GM18507 (cell line): ENCODE measurements at places on chromosomes 1 and 21.

GRCh38 chr1:6351480-6352137, 42.0 kb downstream of the ACOT7 start:
- DNase-seq = no peak

DNA sequence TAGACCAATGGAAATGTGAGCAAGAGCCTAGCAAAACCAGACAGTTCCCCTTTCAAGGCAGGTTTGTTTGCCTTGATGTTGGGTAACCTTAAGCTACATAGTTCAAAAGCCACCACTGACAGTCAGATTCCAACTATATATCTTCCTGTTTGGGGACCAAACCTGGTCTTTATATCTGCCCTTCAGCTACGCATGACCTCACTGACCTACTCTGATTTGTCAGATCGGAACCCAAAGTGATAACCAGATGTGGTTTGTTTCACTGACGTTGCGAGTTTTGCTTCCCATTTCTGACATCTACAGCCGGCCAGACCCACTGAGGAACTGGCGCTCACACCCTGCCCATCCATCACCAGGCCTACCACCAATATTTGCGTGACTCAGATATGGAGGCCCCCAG, 361.1 kb upstream of the CHRM3 start:
- no peak for DNase-seq

DNA sequence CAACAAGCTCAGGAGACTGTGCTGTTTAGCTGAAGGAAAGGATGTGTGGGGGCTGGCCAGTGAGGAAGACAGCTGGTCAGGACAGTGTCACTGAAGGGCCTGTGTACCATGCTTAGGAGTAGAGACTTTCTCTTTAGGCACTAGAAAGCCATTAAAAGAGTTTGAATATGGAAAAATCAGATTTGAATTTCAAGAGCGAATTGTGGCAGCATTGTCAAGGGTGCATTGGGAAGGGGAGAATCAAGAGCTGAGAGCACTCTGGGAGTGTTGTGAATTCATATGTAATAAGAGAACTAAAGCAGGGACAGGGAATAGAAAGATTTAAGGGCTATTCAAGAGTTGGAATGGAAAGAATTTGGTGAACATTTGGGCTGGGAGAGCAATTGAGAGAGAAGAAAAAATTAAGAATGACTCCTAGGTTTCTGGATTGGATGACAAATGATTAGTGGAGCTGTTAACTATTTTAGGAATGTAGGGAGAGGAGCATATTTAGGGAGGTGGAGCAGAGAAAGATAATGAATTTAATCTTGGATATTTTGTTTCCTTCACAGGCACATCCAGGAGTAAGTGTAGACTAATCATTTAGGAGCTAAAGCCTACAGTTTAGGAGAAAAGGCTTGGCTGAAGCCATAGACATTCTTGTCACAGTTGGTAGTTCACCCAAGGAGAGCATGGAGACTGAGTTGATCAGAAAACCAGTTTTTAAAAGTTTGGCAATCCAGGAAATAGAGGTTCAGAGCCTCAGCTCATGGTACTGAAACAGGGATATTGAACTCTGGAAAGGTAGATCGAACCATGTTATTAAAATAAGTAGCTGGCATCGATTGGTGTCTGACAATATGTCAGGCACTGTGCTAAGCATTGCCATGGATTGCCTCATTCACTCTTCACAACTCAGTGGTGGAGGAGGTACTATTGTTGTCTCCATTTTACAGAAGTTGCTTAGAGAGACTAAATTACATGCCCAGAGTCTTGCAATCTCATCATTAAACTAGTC, 23.1 kb upstream of the TOR3A start:
- DNase-seq = no peak

DNA sequence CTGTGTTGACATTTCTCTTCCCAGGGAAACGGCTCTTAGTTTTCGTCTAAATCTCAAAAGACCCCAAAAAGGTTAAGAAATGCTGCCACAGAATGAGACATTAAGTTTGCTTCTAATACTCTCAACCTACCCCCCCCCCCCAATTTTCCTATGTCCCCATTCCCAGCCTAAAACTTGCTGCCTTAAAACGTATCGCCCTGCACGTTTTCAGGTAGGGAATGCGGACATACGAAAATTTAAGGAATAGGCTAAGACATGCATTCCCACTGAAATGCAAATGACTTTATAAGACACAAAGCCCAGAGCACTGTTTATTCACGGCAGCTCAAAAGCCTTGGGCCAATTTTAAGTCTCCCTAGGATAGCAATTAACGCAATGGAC, 45.4 kb downstream of the GFI1 start:
- DNase-seq = no peak

GRCh38 chr1:221053889-221054288, 174.6 kb downstream of the HLX start:
- no peak for DNase-seq

GRCh38 chr1:18064534-18064933, 43.1 kb upstream of the IGSF21 start:
- DNase-seq = no peak

GRCh38 chr1:28197682-28198415, 21.4 kb upstream of the PTAFR start:
- DNase-seq = no peak

DNA sequence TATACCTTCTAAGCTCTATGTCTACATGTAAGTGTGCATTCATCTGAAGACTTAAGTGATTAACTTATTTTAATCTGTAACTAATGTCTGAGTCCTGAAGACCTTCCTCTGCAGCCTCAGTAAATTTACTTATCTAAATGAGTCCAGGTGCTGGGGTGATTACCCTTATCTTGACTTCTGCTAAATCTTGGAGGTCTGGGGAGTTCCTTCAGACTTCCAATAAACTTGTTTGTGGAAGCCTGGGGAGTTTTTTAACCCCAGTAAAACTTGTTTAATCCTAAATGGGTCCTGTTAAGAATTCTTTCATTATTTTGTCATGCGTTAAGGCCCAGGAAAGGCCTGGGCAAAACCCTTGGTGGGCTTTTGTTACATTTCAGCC, 37.0 kb downstream of the RSPH1 start:
- DNase-seq = no peak

DNA sequence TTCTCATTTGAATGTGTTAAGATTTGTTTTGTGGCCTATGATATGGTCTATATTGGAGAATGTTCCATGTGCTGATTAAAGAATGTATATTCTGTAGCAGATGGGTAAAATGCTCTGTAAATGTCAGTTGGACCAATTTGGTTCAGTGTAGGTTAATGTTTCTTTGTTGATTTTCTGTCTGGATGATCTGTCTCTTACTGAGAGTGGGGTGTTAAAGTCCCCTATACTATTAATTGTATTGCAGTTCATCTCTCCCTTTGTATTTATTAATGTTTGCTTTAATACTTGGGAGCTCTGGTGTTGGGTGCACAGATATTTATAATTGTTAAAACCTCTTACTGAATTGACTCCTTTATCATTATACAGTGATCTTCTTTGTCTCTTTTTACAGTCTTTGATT, 584.5 kb downstream of the NUF2 start:
- DNase-seq = no peak

DNA sequence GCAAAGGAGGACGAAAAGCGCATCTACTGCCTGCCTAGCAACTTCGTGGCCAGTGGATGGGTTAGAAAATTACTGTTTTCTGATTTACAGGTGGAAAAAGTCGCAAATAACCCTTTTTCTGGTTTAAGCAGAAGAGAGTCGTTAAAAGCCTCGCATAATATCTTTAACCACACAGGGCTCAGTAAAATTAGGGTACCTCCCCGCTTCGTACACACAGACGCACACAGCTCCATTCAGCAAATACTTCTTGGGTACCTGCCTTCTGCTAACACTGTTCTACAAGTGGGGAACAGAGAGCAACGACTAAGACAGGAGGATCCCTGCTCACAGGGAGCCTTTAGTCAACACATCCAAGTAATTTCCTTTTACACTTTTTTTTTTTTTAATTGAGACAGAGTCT, 704 bp downstream of the ALG6 start:
- no peak for DNase-seq

GRCh38 chr1:94183197-94183815, 54.1 kb downstream of the ARHGAP29 start:
- DNase-seq = no peak

DNA sequence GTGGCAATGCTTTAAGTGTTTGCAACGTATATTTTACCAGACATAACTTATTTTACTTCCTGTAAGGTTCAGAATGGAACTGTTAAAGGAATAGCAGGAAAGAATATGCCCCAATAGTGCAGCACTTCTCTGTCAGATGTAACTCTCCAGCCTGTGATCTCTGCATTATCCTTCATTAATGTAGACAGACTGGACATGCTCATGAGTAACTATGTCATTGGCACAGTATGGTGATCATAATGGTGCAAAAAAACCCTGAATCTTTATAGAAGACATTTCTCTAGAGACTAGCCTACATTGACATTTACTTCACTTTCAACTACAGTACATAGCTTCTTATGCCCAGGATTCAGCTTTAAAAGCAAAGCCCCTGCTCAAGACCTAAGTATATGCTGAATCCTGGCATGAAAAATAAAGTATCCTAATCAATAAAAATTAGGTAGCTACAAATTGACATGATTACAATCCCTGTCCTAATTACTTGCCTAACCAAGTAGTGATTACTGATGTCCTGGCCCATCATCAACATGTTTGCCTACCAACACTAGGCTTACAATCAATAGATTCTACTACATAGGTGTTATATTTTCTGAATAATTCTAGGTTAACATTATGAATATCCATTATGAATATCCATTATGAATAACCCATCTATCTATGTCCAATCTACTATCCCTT, 13.9 kb downstream of the COX20 start:
- no peak for DNase-seq

- no peak for DNase-seq
Observed at GRCh38 chr21:34221331-34222030, 142.3 kb upstream of the KCNE2 start.
